ENCODE measurements at places on chromosomes 4 and X. TPM values are rescaled to one million over a fixed set of nuclear protein-coding genes. Genes with fewer than 3 reads are reported as not detected.

RBM47 gene
- 0.56 TPM for total RNA-seq

CFAP299 gene
- 2.9 TPM for total RNA-seq

NDST4 gene
- not detected for total RNA-seq

TBL1X gene
- total RNA-seq: 19.1 TPM

MAP3K15 gene
- 0.13 TPM for total RNA-seq

SGMS2 gene
- total RNA-seq: 197 TPM

SMAD1 gene
- 7.9 TPM for total RNA-seq

CLDN34 gene
- total RNA-seq: not detected

GJB1 gene
- not detected for total RNA-seq
